HT1080 (cell line): ENCODE measurements at places on chromosomes 11 and 22. TPM values are rescaled to one million over a fixed set of nuclear protein-coding genes. Genes with fewer than 3 reads are reported as not detected.
A peak's percentile ranks its signal among the peaks of the same experiment; 100 is the strongest.

GRCh38 chr11:122723106-122723505 lies 67.6 kb downstream of the UBASH3B start:
- no peak for DNase-seq

DNA sequence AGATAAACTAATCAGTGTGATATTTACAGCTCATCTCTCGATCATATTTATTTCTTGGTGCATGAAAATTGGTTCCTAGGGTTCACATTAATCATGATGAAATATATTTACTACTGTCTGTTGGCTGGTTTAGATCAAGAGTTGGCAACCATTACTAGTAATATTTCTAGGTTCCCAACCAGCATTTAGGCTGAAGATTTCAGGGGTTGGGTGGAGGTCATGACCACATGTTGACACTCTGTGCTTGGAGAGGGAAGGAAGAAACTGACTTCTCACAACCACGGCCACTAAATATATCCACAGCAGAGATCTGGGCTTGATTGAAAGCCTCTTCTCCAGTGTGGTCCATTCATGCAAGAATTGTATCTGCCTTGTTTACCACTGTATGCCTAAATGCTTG lies 87.9 kb downstream of the ALX4 start:
- DNase-seq = no peak

DNA sequence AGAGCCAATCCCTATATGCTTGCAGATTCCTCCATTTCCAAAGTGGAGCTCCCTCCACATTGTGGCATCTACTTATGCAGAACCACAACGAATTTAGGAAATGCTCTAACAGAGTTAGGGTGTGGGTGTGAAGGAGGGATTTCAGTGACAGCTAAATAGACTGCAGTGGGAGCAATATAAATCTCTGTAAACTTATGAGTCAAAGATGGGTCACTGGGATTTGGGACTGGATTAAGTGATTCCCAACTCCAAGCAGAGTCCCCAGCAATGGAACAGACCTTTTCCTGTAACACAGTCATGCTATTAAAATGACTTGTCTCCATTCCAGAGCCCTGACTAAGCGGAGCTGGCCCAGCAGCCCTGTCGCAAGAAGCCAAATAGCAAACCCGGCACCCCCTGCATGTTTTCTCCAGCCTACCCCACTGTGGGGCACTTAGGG lies 36.6 kb downstream of the RPL27A start:
- DNase-seq = peak; percentile 98

- peak; percentile 80 for DNase-seq
Observed at GRCh38 chr11:61602775-61603569, 22.1 kb upstream of the SYT7 start.

DNA sequence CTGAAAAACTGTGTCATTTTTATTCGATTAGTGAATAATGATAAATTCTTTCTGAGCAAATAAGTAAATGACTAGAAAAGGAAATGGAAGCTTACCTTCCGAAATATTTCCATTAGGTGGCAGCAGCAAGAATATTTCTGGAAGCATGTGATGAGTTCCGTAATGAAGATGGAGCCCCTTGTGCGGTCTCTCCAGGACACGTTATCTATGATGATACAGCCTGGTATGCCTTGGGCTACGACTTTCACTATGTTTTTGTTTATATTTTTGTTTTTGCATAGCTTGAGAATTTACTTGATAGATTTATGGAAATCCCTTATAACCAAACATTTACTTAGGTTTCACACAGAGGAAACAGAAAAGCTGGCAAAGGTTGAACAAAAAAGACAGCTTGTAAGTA lies 25.7 kb downstream of the CASP5 start:
- DNase-seq = peak; percentile 32

DNA sequence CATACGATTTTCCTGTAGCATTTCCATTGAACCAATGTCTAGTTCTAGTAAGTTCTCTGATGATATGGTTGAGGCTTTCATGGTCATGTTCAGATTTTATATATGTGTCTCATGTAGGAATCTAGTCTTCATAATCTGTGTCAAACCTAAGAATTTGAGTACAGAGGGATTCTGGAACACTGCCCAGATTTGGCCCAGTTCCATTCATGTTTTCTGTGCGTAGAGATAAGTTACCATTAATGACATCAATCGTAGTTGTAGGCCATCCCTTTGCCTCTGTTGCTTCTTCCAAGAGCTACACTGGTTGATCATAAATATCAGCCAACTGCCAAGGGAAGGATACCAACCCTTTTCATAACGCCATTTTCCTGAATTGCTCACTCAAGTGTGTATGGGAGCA lies 23.3 kb downstream of the ST3GAL4 start:
- DNase-seq = no peak

- DNase-seq = no peak
Observed at GRCh38 chr11:109291553-109291952, 130.4 kb upstream of the C11orf87 start.

GRCh38 chr11:124729571-124729970 lies 10.2 kb upstream of the NRGN start:
- no peak for DNase-seq

DNA sequence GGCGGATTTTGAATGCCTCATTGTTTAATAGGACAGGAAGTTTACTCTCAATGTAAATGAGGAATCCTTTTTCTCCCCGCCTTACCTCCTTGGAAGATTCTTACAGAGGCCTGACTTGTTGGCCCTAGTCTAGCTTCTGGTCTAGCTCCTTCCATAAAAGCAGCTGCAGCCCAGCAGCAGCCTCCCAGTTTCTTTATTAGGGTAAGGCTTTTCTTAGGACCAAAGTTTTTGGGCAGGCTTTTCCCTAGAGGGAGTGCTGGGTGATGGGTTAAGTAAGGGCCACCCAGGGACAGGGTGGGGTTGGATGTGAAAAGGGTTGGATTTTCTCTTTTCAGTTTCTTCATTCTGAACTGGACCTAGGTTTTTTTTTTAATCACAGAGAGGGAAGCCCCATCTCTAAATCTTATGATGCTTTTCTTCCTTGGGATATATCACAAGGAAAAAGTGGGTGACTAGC lies 49.7 kb downstream of the LIF start:
- DNase-seq = no peak

DNA sequence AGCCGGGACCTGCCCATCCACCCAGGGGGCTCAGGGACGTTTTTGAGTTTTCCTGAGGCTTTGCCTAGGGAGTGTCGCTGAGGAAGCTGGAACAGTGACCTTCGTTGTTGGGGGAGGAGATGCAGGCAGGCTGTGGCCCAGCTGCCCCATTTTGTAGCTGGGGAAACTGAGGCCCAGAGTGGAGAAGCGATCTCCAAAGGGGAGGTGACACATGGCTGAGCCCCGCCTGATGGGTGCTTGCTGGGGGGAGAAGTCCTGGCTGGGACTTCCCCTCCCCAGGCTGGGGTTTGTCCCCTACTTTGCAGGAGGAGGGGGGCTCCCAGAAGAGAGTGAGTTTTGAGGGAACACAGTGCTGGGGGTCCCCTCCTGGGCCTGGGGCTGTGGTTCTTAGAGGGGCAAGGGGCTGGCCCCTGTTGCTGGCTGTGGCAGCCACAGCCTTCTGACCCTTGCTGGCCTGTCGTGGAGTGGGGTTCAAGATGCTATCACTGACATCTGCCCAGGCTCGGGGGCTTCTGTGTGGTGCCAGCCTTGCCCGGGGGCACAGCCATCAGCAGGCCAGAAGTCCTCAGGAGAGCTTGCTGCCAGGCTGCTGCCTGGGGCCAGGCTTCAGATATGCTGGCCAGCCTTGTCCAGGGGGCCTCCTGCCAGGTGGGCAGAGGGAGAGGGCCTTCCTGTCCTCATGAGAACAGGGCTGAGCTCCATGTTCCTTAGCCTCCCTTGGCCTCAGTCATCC lies 21.4 kb downstream of the KCNQ1 start:
- DNase-seq = no peak

- DNase-seq = no peak
Observed at GRCh38 chr11:68106165-68106940, 14.8 kb downstream of the CHKA start.

GRCh38 chr22:38924347-38924952 lies 33.0 kb upstream of the APOBEC3A start:
- peak; percentile 84 for DNase-seq

DNA sequence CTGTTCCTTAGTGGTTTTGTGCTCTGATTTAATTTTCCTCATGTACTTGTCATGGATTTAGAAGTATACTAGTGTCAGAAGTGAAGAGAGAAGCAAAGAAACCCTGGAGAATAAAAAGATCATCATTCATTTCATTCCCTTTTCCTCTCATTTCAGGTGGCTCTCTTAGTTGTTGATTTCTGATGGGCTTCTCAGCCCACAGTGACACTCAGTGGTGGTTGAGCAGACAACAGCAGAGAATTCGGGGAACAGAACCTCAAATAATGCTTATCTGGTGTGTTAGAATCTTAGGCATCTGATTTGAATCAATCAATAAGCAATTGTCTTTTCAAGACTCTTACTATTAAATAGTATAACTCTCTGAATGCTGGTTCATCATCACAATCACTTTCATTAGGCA lies 1289.4 kb downstream of the FAM181B start:
- no peak for DNase-seq

DNA sequence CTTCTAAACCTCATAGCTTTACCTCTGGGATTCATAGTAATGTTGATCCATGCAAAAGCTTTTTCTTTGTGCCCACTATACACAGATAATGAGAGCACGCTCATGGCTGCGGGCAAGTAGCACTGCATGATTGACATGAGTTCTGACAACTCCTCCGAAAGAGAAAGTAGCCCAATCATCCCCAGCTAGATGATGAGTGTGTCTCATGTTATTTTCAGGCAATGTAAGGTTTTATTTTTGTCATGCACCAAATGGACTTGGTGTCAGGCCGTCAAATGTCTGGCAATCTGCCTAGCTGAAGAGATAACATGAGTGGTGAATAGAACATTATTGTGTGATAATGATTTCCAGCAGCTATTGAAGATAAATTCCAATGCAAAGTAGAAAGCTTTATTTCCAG lies 662.6 kb downstream of the NTM start:
- no peak for DNase-seq

Gene ABCC8
- not detected in 2 replicates for total RNA-seq

Gene SLC5A4
- 0.53 and 1.2 TPM in 2 replicates for total RNA-seq

Gene NAALAD2
- total RNA-seq = 0.73 and 1.3 TPM in 2 replicates

Gene OR6T1
- not detected in 2 replicates for total RNA-seq

Gene C11orf16
- total RNA-seq = not detected in 2 replicates

Gene C11orf86
- total RNA-seq = not detected in 2 replicates

Gene CHADL
- total RNA-seq = not detected in 2 replicates
